ENCODE measurements at places on chromosomes 3 and 15.

DNA sequence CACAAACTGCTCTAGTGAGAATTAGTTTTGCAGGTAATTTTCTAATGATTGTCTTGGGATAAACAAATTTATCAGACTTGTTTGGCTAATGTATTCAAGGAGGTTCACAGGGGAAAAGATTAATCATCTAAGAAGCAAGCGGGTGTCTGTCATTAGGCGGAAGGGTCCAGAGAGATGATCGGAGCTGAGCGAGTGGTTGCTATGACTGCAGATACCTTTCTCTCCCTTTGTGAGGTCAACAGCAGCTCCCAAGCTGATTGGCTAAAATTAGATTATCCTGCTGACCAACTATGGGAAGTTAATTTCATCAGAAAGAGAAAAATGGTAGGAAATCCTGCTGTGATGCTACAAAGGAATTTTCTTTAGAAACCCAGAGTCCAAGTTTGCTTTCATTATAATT lies 276.0 kb downstream of the SOX2 start:
- no peak for DNase-seq

DNA sequence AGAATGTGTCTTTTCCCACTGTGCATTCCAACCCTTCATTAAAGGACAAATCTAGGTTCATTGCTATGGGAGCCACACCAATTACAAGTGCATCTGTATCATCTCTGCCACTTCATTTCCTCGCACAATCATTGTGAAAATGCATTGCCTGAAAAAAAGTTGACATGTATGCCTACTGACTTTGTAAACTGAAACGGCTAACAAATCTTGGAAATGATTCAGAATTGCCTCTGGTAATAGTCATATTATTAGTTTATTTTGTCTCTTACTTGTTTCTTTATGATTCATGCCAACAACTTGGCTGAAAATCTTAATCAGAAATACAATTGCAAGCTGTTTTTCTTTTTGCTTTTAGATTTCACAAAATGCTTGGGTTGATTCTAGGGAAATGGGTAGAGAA lies 497.1 kb downstream of the ZIC1 start:
- DNase-seq: no peak

DNA sequence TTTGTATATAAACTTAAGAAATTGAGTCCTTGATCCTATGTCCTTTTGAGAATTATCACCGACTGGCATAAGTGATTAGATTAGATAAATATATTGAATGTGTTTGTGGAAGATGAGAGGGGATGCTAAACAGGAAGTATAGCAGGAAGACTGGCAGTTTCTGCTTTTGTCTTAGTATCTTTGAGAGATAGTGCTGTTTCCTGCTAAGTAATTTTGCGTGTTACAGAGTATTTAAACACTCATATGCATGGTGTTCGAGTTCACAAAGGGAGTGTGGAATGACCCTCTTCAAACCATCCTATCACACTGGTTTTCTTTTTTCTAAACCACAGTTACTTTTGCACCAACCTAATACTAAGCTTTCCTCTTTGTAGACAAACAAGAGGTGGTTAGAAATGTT lies 106.0 kb downstream of the KLHL25 start:
- no peak for DNase-seq

DNA sequence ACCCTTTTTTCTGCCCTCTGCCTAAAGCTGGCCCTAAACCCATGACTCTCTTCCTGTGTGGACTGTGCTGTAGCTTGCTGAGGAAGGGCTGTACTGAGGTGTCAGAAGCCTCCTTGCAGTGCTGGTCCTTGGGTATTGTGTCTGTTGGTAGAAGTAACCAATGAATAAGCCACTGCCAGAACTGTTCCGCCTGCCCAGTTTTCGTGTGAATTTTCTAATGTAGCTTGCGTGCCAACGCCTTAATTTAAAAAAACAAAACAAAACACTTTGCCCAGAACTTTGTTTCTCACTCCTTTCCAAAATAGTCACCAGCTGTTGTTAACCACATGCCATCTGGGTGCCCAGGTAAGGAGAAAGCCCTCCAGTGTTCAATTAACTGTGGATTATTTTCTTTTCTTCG lies 101.9 kb downstream of the KLHL25 start:
- DNase-seq: no peak

DNA sequence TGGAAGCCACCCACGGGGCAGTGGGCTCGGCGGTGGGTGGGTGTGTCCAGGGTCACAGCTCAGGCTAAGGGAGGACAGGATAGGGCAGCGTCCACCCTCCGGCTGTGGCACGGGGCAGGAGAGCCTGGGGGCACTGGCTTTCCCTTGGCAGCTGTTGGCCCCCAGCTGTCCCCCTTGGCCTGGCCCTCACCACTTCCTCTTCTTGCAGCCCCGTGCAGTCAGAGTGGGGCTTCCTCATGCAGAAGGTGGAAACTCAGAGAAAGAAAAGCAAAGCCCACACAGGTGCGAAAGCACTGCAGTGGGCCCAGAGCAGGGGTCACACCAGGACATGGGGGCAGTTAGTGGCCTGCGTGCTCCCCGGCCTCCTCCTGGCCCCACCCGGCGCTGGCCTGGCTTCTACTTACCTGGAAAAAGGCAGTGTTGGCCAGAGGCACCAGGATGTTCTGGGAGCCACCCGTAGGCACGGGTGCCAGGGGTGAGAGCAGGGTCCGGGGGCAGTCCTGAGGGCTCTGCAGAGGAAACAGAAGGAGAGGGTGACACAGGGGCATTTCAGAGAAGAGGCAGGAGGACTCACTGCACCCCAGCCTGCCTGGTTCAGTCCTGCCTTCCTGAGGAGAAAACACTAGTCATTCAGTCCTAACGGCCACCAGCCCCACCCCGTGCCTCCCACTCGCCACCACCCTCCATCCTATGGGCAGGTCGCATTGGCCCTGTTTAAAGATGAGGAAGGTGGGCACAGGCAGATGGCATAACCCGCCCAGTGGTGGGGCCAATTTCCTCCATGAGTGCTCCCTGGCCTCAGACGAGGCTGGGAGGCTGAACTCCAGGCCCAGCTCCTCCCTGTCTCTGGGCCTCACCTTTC lies 28.3 kb downstream of the PLXND1 start:
- DNase-seq: no peak

- DNase-seq: peak; percentile 23
Measured at GRCh38 chr3:177041021-177041729, 156.1 kb downstream of the TBL1XR1 start.

GRCh38 chr3:13963137-13963886 lies 83.4 kb upstream of the WNT7A start:
- DNase-seq: no peak

GRCh38 chr15:58517682-58518525 lies 86.1 kb downstream of the LIPC start:
- DNase-seq: no peak

DNA sequence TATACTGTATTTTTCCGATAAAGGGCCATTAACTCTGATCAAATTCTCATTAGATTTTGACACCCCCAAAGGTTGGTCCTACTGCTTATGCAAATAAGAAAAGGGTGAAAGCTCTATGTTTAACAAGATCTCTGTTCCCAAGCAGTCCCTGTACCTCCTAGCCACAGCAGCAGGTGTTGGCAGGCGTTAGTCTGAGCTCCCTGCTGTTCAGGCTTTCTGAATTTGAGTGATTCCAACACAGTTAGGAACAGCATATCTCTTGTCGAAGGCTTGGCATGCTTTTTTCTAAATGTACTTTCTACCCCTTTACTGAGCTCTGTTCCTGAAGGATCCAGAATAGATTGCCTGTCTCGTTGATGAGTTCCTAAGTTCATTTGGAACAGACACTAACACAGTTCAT lies 42.3 kb downstream of the MITF start:
- no peak for DNase-seq

- DNase-seq: peak; percentile 45
Measured at GRCh38 chr15:63156755-63157117, 541 bp downstream of the RPS27L start.

DNA sequence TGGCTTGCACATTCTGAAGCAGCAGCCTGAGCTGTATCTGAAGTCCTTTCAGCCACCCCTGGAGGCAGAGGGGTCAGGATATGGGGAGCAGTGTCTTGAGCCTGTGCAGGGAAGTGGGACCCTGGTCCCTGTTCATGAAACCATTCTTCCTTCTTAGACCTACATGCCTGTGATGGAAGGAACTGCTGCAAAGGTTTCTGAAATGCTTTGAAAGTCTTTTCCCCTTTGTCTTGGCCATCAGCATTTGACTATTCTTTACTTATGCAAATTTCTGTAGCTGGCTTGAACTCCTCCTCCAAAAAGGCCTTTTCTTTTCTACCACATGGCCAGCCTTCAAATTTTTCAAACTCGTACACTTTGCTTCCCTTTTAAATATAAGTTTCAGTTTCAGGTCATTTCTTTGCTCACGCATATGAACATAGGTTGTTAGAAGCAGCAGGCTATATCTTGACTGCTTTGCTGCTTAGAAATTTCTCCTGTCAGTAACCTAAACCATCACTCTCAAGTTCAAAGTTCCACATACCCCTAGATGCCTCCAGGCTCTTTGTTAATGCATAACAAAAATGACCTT lies 62.3 kb downstream of the GALK2 start:
- DNase-seq: no peak

- DNase-seq: no peak
Measured at GRCh38 chr15:93683651-93684050, 547.7 kb upstream of the MCTP2 start.

GRCh38 chr15:42080186-42080918 lies 14.0 kb downstream of the PLA2G4D start:
- peak; percentile 14 for DNase-seq

DNA sequence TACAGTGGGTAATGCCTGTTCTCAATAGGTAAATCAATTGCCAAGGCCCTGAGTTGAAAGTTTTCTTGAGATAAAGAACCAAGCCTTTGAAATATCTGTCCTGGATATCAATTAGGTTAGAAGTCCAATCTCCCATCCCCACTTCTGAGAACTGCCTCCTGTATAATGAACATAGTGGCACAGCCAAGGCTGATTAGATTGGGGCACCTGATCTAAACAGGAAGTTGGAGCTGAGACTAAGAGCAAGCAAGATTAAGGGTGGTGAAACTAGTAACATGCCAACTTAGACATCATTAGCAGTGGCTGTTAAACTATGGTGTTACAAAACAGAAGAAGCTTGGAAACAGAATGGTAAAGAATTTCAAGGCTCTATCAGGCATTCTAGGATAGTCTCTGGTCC lies 137.7 kb upstream of the TMEM108 start:
- no peak for DNase-seq

- no peak for DNase-seq
Measured at GRCh38 chr15:89672221-89673164, 6.7 kb downstream of the PLIN1 start.

GRCh38 chr3:113222451-113223086 lies 11.2 kb downstream of the BOC start:
- DNase-seq: no peak

DNA sequence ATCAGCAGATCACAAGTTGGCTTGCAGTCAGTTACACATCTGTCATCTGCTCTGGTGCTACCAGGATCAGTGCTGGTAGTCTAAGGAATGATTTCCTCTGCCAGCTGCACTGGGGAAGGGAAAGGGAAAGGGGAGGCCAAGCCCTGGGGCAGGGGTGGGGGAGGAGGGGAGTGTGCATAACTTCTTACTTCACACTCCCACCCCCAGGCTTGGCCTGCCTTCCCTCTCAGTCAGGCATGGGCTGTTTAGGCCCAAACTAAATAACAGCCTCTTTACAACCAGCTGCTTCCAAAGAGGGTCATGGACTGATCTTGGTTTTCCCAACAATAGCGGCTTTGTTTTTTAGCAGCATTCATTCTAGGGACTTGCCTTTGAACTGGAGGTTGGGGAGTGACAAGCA lies 86.1 kb upstream of the PSMD6 start:
- peak; percentile 43 for DNase-seq

DNA sequence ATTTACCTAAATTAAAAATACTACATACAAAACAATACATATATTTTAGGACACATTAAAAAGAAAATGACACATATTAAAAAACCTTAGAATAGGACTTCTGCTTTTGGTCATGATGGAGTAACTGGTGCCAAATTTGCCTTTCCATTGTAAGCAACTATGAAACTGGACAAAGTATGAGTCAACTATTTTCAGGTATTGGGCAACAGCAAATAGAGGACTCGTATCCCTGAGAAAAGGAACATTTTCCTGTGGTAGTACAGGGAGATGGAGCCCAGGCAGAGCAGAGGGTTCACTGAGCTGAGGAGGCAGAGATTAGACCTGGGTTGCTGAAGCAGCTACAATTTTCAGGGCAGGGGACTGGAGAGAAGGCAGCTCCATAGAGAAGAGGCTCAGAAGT lies 14.7 kb downstream of the CCR1 start:
- DNase-seq: no peak

DNA sequence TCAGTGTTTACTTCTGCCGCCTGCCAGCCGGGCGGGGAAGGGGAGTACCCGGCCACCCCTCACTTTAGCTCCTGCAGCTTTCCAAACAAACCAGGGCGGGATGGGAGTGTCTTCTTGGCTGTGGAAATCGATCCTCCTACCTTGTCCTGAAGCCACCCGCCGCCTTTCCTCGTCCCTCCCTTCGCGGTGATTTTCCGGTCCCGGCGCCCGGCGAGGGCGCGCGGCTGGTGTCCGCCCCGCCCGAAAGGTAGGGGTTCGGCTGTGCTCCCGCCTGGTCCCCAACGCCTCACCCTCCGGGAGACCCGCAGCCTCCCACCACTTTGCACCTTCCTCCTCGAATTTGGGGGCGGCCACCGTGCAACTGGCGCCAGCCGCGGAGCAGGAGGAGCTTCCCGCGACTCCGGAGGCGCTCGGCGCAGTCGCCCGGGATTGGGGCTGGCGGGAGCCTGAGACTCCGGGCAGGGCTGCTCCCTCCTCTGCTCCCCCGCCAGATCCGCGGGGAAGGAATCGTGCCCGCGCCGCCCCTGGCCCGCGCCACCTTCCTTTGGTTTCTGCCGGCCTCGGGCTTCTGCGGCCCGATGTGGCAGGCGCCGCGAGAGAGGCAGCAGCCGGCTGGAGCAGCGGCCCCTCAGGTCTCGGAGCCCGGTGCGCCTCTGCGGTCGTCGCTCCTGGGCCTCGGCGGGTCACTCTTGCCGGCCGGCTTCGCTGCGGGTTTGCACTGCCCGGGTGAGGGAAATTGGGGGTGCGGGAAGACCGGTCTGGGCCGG lies 30.7 kb upstream of the ST3GAL6 start:
- DNase-seq: peak; percentile 75

GRCh38 chr3:132773071-132773619 lies 50.9 kb upstream of the NPHP3 start:
- DNase-seq: no peak

- no peak for DNase-seq
Measured at GRCh38 chr3:116981089-116981488, 271.5 kb downstream of the TUSC7 start.

- no peak for DNase-seq
Measured at GRCh38 chr3:32384938-32385337, 6.7 kb upstream of the CMTM7 start.

- no peak for DNase-seq
Measured at GRCh38 chr15:64695561-64695992, 79.8 kb downstream of the RBPMS2 start.

DNA sequence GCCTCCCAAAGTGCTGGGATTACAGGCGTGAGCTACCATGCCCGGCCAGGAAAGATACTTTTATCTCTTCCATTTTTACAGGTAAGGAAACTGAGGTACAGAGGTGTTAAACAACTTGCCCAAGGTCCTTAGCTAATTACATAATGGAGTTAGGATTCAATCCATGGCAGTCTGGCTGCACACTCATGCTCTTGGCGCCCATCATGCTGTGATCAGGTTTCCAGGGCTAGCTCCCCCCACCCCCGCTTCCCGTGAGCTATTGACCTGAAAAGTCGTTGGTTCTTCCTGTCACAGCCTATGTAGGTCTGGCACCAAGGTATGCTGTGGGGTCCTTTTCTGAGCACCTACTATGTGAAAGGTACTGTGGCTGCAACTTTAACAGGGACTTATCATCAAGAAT lies 55.9 kb upstream of the LARS2 start:
- no peak for DNase-seq
